H7 (cell line): ENCODE measurements at places on chromosomes 1 and 21.

DNA sequence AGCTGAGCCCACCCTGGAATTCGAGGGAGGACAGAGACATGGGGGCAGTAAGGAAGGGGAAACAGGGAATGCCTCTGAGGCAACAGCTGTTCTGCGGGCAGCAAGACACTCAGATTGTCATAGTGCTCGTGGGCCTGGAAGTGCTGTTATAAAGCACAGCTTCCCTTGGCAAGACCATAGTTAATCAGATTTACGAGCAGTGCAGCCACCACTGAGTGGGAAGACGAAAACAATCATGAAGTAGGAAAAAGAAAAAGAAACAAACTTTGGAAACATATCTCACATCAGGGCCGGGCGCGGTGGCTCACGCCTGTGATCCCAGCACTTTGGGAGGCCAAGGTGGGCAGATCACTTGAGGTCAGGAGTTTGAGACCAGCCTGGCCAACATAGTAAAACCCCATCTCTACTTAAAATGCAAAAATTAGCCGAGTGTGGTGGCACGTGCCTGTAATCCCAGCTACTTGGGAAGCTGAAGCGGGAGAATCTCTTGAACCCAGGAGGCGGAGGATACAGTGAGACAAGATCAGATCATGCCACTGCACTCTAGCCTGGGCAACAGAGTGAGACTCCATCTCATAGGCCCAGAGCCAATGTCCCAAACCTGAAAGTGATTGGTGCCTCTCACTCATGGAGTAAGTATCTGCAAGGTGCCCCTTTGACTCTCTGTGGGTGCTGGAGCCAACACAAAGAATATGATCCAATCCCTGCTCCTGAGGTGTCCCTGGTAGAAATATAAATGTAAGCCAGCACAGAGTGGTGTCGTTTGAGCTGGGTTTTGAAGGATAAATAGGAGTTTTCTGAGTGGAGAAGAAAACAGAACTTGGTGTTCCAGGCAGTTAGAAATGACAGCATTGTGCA lies 55.6 kb upstream of the GPR153 start:
- no peak for DNase-seq

DNA sequence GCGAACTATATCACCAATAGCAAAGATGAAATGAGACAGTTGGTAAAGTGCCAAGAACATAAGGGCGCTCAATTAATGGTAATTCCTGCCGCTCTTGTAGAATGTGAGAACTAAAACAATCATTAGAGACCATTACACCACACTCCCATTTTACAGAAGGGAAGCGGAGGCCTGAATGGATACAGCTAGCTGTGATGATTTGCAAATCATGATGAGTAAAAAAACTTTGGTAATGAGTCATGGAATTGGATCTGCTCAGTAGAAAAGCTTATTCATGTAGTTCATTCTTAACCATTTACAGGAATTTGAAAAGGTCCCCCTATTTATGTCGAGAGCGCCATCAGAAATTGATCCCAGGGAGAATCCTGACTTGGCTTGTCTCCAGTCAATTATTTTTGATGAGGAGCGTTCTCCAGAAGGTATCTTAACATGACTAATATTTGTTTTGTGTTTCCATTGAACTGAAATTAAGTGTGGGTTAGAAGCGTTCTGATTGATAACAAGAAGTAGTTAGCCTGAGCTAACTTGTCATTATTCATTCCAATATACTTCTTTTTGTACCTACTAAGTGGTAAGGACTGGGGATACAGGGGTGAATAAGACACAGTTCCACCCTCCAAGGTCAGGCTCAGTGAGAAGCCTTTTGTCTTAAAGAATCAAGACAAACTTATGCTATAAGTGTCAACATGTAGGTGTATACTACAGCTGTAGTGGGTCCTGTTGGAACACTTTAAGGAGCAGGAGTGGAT lies 812 bp downstream of the TTC4 start:
- peak; percentile 9 for DNase-seq

DNA sequence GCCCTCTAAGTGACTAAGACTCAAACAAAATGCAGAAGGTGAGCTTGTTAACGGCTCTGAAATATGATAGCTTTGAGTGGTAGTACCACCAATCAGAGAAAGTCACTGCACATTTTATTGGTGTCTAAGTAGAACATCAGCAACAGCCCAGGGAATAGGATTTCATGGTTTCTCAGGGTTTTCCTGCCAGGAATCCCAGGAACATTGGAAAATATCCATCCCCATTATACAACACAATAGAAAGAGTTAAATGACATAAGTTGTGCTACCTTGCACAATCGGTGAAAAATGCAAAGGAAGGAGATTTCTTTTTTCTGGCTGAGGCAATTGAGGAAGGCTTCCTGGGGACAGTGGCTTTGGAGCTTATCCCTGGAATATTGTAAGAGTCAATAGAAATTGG lies 283.1 kb downstream of the HLX start:
- no peak for DNase-seq

GRCh38 chr1:72917920-72918319 lies 635.6 kb upstream of the NEGR1 start:
- no peak for DNase-seq

- DNase-seq = peak; percentile 10
Observed at GRCh38 chr1:93346421-93346993, 800 bp downstream of the DR1 start.

GRCh38 chr1:153919876-153920852 lies 2.6 kb downstream of the GATAD2B start:
- DNase-seq = no peak

DNA sequence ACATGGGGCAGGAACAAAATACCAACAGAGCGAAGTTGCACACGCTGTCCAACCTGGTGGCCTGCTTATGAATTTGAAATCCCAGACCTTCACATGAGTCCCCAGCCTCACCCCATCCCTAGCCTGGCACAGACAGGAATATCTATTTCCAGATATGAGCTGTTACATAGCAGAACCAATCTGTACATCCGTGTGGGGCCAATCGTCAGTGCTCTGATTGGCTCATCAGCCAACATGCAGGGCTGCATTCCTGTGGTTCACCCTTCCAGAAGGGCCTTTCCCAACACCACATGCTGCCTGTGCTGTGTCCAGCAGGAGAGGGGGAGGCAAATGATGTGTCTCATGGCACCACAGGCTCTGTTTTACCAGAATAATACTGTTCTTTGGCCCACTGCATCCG lies 31.3 kb downstream of the CCN1 start:
- no peak for DNase-seq

- DNase-seq = peak; percentile 69
Observed at GRCh38 chr1:245256528-245256927, 101.7 kb downstream of the KIF26B start.

DNA sequence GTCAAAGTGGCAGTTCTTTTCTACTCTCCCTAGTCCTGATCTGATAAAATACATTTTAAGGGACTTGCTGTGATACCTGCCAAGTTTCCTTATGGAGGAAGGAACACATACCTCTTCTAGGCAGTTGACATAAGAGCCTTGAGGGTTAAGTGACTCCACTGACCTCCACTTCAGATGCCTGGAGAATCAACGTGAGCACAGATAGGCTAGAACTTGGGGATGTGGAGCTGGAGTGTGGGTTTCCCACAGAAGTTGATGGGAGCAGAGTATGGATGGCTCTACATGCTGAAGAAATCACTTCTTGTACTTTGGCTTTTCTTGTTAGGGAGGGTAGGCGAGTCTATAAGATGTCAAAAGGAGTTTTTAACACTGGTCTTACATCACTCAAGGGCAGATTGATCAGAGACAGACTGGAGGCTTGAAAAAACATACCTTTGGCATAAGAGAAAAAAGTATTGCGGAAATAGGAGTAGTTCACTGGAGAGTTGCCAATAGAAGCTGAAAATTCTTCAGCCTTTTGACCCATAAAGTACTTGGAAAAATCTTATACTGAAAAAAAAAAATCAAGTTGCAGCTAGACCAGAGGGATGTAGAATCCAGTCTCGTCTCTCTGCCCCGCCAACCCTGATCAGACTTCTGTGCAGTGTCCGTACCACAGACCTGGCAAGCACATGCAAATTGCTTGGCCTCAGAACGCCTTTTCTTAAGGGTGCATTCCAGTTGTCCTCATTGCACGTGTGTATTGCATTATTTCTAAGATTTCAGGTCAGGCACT lies 5.5 kb downstream of the RHOU start:
- no peak for DNase-seq

- no peak for DNase-seq
Observed at GRCh38 chr1:70554341-70554740, 143.3 kb downstream of the CTH start.

DNA sequence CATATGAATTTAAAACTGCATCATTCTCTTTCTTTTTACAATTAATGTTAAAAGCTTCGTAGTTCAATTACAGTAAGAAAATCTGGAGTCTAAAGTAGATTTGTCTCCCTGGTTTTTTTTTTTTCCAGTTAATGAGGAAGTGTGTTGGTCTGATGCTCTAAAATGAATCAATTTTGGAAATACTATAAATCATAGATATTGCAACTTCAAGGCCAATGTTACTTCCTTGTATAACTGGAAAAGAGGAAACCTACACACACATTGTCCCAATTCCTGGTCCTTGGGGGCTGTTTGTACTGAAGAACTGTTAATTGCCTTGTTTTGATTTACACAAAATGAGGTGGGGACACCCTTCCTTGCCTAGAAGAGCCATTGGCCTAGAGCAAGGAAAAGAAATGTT lies 107.2 kb downstream of the RGS2 start:
- DNase-seq = no peak

DNA sequence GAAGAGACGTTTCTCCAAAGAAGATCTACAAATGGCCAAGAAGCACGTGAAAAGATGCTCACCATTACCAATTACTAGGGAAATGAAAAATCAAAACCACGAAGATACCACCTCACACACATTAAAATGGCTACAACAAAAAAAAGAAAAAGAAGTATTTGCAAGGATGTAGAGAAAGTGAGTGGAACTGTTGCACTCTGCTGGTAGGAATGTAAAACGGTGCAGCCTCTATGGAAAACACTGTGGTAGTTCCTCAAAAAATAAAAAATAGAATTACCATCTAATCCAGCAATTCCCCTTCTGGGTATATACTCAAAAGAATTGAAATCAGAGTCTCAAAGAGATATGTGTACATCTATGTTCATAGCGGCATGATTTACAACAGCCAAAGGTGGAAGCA lies 115.4 kb upstream of the EDN2 start:
- DNase-seq = no peak

DNA sequence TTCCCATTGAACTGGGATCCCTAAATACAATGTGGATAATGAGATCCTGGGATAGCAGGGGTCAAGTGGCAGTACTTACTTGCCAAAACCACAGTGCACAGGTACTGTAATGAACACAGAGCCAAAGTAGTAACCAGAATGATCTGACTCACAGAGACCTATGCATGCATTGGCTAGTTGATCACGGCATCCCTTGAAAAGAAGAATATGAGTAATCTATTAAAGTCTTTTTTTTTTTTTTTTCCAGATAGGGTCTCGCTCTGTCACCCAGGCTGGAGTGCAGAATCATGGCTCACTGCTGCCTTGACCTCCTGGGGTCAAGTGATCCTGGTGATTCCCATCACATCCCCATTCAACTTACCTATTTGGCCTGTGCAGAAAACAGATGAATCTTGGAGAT lies 29.4 kb upstream of the EIF4G3 start:
- DNase-seq = no peak

DNA sequence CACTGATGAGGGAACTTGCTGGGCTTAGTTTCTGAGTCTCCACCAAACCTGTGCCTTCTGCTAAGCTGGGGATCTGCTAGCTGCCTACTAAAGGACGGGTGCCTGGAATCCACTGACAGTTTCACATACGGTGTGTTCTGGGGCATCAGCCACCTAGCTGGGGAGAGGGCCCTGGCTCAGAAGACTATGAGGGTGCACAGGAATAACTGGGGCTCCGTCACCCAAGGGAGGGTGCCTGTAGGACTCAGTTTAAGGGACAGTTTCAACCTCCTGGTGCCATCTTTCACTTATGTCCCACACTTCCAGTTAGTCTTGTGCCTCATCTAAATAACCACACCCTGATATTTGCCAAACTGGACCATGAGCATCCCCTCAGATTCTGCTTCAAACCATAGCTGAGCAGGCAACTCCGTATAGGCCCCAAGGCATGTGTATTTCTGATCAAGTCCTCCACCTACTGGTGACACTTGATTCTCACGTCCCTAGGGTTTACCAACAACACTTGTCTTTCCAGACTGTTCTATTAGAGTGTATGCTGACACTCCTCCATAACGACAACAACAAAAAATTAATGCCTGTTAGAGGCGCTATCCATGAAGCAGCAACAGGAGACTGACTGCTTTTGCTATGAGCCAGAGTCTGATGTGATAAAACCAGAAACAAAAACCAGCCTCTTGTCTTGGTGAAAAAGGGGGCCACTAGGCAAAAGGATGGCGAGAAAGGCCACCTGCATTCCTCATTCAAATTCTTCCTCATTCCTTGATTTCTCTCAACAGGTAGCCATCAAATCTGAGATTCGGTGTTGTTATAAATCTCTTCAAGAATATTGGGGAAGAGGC lies 55.0 kb upstream of the PAXBP1 start:
- DNase-seq = peak; percentile 66

DNA sequence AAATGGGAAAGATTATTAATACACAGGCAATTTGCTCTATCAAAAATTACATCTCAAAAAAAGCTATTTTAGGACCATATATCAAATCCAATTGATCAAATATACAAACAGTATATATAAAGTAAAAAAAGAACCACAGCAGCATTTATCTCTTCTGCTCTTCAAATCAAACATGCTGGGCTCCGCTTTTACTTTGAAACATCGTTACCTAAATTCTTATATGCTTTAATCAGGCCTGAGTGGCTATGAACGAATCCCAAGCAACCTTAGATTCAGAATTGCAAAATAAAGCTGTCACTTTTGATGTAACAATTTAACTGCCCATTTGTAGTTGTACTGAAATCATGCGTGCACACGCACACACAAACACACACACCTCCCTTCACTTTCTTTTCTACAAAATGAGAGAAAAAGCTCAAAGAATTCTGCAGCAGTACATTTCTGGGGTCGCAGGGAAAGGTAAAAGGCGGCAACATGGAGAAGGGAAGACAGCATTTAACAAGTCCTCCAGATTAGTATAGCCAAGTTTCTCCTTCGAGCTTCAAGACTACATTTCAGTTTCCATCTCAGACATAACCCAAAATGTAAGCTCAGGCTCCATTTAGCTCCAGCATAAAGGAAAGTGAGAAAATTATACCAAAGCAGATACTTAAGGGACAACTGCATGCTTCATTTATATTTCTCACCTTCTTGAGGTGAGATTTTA lies 92.2 kb upstream of the TTC39A start:
- DNase-seq = no peak
